ENCODE measurements at places on chromosomes 3 and 15.

GRCh38 chr3:13710251-13710650 lies 161.3 kb downstream of the FBLN2 start:
- DNase-seq, result no peak

- DNase-seq, result no peak
Observed at GRCh38 chr15:78312536-78312935, 13.1 kb upstream of the SKIC8 start.

DNA sequence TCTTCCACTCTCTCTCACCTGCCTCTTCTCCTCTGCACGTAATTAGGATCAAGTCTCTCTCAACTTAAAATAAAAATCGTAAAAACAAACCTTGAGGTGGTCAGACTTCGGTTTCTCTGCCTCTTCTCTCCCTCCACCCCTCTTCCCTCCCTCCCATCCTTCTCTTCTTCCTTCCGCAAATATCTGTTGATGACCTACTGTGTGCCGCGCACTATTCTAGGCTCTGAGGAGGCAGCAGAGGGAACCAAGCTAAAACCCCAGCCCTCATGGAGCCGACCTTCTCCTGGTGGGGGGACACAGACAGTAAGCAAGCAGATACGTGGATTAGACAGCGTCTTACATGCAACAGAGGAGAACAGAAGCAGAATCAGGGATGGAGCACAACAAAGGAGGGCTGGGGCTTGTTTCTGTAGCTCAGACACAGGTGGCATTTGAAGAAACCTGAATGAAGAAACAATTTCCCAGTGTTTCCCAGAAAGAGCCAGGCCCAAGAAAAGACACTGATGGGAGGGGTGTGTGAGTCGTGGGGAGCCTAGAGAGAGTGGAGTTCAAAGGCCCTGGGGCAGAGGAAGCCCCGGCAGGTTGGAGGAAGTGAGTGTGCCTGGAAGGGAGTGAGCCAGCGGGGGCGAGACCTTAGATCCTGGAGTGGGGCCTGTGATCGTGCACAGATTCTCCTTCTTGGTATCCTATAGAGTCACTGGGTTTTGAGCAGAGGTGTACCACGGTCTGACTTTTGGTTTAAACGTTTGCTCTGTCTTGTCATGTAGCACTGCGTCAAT lies 80.5 kb downstream of the TOP2B start:
- no peak for DNase-seq

GRCh38 chr15:73983211-73983727 lies 8.8 kb downstream of the STOML1 start:
- DNase-seq, result no peak

- DNase-seq, result no peak
Observed at GRCh38 chr3:181712553-181713279, 991 bp downstream of the SOX2 start.

DNA sequence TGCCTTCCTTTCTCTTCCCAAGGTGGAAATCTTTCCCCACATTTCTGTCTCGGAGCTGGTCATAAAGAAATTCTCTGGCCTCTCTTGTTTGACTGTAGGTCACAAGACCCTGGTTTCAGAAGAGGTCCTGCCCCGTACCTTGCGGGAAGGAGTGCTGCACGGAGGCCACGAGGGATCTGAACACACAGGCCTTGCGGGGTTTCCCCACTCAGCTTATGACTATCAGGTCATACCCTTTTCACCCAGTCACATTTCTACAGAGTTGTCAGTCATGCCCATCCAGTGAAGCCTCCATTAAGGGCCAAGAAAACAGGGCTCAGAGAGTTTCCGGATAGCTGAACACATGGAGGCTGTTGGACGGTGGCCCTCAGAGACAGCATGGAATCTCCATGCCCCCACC lies 54.7 kb upstream of the ATP13A3 start:
- no peak for DNase-seq

DNA sequence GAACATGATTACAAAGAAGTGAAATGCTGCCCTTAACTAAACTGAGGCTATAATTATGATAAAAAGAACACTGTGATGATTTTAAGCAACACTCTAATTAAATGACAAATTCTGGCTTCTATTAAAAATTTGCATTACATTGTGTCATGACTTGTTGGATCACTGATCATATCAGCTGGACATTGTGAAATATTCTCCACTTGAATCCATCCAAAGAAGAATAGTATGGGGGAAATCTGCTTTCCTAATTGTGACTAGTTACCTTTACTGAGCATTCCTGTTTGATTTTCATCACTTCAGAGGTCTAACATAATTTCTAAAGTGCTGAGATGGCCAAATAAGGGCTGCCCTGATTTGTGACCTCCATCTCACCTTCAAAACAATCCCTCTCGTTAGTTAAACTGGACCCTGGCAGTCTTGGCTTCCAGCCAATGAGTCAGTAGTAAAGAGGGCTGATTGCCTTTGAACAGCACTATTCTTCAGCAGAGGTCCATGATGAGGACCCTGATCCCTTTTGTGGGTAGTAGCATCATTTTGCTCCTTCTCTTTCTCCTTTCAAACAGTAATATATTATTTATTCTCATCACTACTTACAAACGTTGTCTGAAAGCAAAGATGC lies 53.5 kb upstream of the LEKR1 start:
- no peak for DNase-seq

DNA sequence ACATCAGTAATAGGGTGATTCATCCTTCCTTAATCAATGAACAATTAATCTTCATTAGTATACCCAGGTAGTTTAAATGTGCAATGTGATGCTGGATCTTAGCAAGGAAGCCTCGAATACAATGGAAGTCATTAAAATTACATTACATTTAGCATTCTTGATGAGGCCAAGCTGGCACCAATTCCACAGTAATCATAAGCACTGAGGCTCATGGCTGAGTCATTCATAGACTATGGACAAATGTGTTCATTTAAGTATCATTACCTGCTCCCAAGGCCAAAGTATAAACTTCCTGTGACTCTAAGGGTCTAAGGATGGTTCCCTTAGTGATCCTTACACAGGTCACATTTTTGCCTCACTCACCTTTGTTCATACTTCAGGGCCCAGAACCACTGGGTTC lies 266.4 kb upstream of the CDIN1 start:
- no peak for DNase-seq

- no peak for DNase-seq
Observed at GRCh38 chr3:154884952-154885351, 195.2 kb upstream of the MME start.

DNA sequence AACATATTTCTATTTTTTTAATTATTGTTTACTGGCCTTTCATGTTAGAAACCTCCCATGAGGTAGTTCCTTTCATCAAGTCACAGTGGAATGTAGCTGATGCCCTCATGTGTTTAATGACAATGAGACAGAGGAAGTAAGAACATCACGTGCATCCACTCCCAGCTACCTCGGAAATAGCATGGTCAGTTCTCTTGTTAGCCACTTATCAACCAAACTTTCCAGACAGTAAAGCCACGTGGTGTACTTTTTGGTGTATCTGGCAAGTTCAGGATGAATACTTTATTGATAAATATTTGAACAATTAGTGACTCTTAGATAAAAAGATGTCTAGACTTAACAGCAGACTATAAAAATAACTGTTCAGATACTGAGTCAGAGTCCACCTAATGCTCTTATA lies 781.7 kb downstream of the MECOM start:
- DNase-seq, result no peak

DNA sequence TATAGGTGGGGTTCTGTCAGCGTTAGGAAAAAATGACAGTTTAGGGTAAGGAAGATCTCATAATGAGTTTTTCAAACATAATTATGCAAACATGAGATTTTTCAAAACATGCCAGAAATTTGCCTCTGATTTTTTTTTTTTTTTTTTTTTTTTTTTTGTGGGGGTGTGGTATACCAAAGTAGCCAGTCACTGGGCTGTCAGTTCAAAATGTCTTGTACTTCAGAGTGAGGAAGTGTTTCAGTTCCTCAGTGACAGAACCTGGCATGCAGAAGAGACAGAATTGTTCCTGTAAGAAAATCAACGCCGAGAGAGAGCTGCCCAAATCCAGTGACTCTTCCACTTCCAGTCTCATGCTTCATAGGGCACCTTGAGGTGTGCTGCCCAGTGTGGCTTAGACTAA lies 9.7 kb downstream of the NCBP2 start:
- no peak for DNase-seq

DNA sequence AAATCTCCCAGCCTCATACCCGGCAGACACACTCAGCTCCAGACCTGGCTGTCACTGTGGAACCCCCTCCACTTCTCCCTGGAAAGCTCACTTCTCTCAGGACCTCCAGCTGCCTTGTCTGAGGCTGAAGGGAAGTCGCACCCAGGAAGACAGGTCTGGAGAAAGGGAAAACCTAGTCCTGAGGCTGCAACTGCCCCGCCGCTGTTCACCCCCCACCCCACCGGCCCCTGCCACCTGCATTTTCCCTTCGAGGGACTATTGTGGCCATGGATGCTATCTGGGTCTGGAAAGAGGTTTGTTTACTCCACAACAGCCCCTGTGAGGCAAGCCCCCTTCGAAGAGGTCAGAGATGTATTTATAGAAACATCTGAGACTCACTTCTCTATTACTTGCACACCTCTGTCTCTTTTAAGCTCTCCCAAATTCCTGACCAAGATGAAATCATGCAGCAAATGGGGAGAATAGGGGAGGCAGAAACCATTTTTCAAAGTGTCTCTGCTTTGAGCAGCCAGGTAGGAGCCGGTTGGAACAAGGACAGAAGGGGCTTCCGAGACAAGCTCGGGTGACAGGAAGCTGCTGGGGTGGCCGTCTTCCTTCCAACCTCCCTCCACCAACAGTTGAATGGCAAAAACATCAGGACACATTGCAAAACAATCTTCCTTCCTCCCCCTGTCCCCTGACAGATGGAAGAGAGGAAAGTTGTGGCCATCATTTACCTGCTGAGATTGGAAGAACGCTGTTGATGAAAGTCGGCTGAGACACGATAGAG lies 518 bp downstream of the COLQ start:
- DNase-seq, result no peak

- DNase-seq, result no peak
Observed at GRCh38 chr3:87509401-87509800, 233.0 kb upstream of the POU1F1 start.

DNA sequence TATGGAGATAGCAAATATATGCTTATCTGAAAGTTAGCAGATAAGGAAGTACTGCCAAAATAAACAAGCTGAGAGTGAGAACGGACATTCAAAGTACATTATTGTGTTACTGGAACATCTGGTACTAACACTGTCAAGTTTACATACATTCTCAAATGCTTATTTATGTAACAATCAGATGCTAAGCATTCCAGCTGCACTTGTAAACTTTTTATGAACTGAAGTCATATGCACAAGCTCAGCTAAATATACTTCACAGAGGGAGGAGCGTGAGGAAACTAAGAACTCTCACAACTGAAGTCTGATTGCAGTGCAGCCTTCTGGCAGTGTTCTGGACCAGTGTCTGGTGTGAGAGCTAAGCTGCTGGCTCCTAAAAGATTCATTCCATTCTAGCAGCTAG lies 223.7 kb upstream of the NANOGP8 start:
- DNase-seq, result no peak

DNA sequence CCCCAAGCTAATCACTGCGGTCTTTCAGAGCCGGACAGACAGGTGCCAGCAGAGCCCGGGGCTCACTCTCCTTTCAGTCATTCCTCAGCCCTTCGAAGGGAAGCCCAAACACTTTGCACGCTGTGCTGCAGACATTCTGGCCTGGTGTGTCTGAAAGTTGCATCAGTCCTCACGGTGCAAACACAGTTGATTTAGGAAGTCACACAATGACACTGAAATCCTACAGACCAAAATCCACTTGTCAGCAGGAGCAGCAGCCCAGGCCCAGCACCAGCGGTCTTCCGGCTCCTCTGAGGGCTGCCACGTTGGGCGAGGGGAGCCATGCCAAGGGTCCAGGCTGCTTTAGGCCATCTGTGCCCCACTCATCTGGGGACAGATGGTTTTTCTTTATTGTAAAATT lies 61.6 kb downstream of the RGMA start:
- DNase-seq, result no peak

- no peak for DNase-seq
Observed at GRCh38 chr3:72543246-72543645, 305.0 kb downstream of the SHQ1 start.

DNA sequence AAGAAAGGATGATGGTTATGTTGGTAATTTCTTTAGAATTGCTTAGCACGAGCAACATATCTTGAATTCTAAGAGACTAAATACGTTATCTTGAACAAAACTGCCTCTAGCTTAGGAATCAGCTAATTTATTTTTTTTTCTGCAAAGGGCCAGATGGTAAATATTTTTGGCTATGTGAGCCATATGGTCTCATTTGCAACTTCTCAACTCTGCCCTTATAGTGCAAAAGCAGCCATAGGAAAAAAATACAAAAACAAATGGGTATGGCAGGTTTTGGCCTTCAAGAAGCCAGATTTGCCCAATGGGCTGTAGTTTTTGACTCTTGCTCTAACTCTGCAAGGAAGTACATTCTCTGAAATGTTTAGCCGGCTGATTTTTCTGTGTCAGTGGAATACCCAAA lies 11.9 kb downstream of the OXSM start:
- no peak for DNase-seq

- DNase-seq, result no peak
Observed at GRCh38 chr3:85258819-85259218, 300.0 kb downstream of the CADM2 start.

GRCh38 chr3:195260280-195260905 lies 10.6 kb downstream of the XXYLT1 start:
- DNase-seq, result no peak

GRCh38 chr3:61378311-61378710 lies 127.1 kb upstream of the FHIT start:
- DNase-seq, result no peak

- no peak for DNase-seq
Observed at GRCh38 chr3:147406028-147406931, at the start of gene ZIC4. Gene ZIC4, minus strand, starts transcription at chr3:147406543. Its CDS starts 3,746 bp downstream, at chr3:147402797.

DNA sequence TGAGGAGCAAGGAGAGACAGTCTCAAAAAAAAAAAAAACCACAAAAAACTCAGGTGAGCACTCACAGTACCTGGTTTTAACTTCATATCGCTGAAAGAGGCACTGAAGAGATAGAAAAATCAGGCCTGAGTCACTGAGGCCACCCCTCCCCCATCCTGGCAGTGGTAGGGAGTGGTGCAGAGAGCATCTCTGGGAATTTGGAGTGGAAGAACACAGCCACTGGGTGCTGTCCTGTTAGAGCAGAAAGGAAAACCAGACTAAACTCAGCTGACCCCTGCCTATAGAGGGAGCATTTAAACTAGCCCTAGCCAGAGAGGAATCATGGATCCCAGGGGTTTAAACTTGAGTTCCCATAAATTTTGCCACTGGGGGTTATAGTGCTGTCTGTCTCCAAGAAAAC lies 22.2 kb upstream of the DNAJC13 start:
- DNase-seq, result no peak

DNA sequence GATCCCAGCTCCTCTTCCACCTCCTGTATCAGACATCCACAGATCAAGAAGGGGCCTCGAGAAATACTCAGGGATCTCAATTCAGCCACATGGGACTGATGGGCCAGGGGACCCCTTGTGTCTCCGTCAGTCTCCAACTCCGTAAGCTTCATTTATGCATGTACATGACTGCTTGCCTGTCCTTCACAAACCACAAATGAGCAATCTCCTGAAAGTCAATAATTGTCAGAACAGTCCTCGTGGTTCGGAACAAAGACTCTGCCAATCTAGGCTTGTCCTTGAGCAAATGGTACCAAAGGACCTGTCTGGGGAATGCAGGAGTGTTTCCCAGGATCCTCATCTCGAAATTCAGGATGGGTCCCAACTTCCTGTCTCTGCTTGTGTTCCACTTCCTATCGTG lies 20.8 kb downstream of the SLC12A8 start:
- DNase-seq, result no peak

Measured in activated naive CD4-positive, alpha-beta T cell (primary cell).